ENCODE measurements at places on chromosomes 2 and 18.

DNA sequence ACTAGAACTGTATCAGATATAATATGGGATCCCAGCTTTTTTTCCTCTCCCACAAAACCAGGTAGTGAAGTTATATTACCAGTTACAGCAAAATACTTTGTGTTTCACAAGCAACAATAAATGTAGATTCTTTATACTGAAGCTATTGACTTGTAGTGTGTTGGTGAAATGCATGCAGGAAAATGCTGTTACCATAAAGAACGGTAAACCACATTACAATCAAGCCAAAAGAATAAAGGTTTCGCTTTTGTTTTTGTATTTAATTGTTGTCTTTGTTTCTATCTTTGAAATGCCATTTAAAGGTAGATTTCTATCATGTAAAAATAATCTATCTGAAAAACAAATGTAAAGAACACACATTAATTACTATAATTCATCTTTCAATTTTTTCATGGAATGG, 77.7 kb upstream of the CSRNP3 start:
- no peak for DNase-seq

DNA sequence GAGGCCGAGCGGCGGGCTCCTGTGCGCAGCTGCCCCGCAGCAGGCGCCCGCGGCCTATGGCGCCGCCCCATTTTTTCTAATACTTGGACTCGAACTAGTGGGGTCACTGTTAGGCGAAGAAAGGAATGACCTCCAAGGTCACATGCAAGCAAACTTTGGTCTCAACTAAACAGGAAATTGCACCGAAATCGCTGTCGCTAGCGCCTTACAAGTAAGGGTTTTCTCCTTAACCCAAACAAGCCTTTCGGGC, 339 bp downstream of the ACAA2 start:
- DNase-seq = no peak

DNA sequence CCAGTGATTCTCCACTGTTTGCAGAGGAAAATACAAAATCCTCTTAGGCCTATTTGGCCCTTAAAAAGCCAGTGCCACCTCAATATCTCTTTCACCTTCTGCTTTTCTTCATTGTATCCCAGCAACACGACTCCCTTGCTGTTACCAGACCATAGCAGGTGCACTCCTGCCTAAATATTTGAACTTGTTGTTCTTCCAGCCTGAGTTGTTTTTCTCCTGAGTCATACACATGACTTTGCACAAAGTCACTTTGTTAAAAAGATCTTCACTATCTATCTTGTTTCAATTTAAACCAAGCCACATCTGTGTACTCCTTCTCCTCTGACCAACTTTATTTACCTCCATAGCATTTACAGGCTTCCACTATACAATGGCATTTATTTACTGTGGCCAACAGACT, 103.6 kb downstream of the LRRTM4 start:
- DNase-seq = no peak

DNA sequence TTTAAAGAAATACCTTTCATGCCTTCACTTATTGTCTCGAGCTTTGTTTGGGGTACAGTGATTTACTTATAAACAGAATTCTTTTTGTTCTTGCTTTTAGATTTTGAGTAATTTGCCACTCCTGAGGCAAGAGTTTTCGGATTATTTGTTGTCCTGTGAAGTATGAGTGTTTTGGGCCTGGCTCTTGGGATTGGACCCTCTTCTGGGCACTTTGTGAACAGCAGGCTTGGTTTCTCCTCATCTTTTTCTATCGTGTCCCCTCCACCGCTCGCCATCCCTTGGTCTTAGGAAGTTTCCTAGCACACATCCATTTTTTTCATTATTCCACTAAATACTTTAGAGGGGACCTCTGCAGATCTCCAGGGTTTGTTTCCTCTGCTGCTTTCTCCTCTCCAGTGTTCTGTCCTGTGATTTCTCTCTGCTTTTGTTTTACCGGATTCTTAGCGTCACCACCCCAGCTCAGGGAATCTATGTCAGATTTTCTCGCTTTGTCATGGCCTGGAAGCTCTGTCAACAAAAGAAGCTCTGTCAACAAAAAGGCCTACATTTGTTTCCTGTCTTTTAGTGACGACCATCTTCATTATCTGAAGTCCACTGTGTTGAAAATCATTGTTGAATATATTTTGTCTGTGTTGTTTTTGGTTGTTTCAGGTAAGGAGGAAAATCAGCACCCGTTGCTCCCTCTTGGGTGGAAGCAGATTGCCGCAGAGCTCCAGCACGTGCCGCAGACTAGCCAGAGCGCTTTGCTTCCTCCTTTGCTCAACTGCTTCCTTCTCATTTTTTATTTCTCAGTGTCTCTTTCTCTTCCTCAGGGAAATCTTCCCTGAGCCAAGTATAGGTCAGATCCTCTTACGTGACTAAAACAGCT, 27.8 kb downstream of the ANKRD62 start:
- no peak for DNase-seq

- DNase-seq = no peak
Observed at GRCh38 chr18:864872-865273, 39.8 kb upstream of the ADCYAP1 start.

- no peak for DNase-seq
Observed at GRCh38 chr2:133026536-133027177, 356.7 kb upstream of the LYPD1 start.

Data from cortex of kidney (tissue), 1 donor.